Left ventricle myocardium inferior (tissue), 1 donor: ENCODE measurements at places on chromosomes 7 and 10. TPM values are rescaled to one million over a fixed set of nuclear protein-coding genes. Genes with fewer than 3 reads are reported as not detected.
A peak's percentile ranks its signal among the peaks of the same experiment; 100 is the strongest.

- no peaks in the 10 kb centered on the region for H3K27me3 ChIP-seq
- H3K36me3 ChIP-seq, result no peaks in the 10 kb centered on the region
- H3K4me1 ChIP-seq, result no peaks in the 10 kb centered on the region
Measured at GRCh38 chr10:98920360-98920759, 315.3 kb downstream of the HPSE2 start.

DNA sequence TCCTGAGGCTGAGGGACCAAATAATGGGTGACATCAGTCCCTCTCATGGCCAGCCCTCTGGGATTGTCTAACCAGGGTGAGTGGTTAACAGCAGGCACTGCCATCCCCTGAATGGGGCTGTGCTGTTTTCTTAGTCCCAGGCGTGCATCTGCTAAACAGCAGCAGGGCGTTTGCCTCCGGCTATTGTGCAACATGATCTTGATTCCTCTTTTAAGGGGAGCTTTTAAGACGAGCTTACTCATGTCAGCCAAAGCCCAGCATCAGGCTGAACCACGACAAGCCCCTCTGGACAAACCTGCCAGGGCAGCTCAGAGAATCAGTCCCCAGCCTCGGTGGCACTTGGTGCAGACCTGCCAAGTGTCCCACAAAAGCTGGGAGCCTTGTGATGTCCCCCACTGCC is 16.2 kb upstream of the IGFBP3 start:
- no peaks in the 10 kb centered on the region for H3K4me1 ChIP-seq
- H3K4me3 ChIP-seq, result no peak overlapping the region
- peaks cover 9% of the 10 kb centered on the region for H3K27me3 ChIP-seq

DNA sequence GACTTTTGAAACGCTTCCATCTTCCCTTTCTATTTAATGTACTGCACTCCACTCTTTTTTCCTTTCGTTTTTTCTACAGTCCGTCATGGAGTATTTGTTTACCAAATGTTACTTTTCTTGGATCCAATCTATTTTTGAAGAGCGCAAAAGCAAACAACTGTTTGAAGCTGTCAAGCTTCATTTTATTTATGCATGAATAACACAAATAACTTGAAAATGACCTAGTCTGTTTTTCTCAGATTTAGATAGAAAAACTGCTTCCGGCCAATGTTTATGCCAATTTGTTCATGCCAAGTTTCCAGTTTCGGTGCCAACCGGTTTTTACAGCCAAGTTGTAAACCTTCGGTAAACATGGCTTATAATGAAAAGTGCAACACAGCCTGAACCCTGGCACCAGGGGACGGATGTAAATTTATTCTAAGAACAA is 150.9 kb upstream of the KLF6 start:
- H3K4me3 ChIP-seq, result peak overlapping the region; percentile 44
- DNase-seq, result no peak
- H3K36me3 ChIP-seq, result no peaks in the 10 kb centered on the region
- peaks cover 20% of the 10 kb centered on the region for H3K4me1 ChIP-seq
- H3K27ac ChIP-seq, result peak overlapping the region; percentile 73
- H3K27me3 ChIP-seq, result no peaks in the 10 kb centered on the region

DNA sequence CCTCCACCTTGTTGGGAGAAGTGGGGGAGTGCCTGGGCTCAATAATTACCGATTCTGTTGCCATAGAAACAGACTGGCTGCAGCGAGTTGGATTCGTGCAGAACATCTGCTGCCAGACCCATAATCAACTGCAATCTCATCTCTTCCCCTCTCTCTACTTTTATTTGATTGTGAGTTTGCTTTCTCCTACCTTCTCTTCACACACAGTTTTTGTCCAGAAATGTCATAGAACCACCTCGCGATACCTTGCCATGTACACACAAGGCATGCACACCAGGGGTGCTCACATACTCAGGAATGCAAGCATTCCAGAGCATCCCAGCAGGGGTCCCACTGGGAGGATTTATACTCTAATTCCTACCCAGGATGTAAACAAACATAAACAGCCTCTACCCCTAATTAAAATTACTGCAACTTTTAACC is 262.2 kb upstream of the AOAH start:
- peaks cover 23% of the 10 kb centered on the region for H3K27me3 ChIP-seq
- peaks cover 20% of the 10 kb centered on the region for H3K4me1 ChIP-seq
- no peak overlapping the region for H3K4me3 ChIP-seq
- no peak for DNase-seq
- H3K27ac ChIP-seq, result no peak overlapping the region
- H3K36me3 ChIP-seq, result no peaks in the 10 kb centered on the region

- H3K4me1 ChIP-seq, result peaks cover 22% of the 10 kb centered on the region
- H3K27me3 ChIP-seq, result no peaks in the 10 kb centered on the region
- peaks cover 60% of the 10 kb centered on the region for H3K36me3 ChIP-seq
- no peak for DNase-seq
Measured at GRCh38 chr10:119131512-119132240, 27.8 kb downstream of the DENND10 start.

- no peaks in the 10 kb centered on the region for H3K27me3 ChIP-seq
- H3K36me3 ChIP-seq, result peaks cover 41% of the 10 kb centered on the region
- peak overlapping the region; percentile 9 for H3K4me3 ChIP-seq
- DNase-seq, result no peak
- peak overlapping the region; percentile 62 for H3K27ac ChIP-seq
Measured at GRCh38 chr7:150373049-150373801, 4.6 kb downstream of the REPIN1 start.

Gene LOXL4
- 1.4 TPM for total RNA-seq

Gene AFAP1L2
- 7.0 TPM for total RNA-seq

GRCh38 chr7:6165075-6165474 is 107.3 kb downstream of the CYTH3 start:
- peaks cover 51% of the 10 kb centered on the region for H3K36me3 ChIP-seq
- peaks cover 96% of the 10 kb centered on the region for H3K4me1 ChIP-seq
- no peaks in the 10 kb centered on the region for H3K27me3 ChIP-seq
- no peak overlapping the region for H3K4me3 ChIP-seq
